ENCODE measurements at places on chromosomes 3 and 15.

- no peak for DNase-seq
Measured at GRCh38 chr15:98586066-98586465, 62.3 kb upstream of the IGF1R start.

DNA sequence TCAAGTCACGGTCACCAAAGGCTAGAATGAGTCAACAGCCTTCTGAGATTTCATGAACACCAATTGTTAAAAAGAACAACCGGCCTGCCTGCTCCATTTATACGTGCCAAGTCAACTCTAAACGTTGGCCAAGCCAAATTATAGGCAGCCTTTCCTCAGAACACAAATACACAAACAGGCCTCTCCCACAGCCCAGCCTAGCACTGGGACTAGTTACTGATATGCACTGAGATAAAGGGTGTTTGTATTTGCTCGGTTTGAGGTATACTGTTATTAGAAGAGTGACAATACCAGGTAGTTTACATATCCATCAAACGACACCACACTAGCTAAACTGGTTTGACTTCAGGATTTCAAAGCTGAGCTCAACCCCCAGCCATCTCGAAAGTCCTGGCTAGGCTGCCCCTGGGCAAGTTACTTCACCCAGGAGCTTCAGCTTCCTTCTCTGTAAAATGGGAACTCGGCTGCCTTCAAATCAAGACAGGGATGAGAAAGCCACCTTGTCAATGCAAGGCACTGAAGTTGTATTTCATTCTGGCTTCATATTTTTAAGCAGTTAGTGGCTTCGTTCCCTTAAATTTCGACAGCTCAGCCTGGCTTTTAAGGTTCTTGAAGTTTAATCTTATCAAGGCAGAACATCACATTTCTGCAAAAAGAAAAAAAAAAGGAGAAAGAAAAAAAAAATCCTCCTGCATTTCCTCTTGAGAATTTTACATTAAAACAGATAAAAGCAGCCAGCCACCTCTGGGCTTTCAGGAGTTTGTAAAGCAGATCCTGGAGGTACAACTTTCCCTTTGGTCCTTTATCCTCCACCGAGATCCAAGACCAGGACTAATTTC lies 4.0 kb downstream of the TLE3 start:
- peak; percentile 75 for DNase-seq

GRCh38 chr3:146326875-146327543 lies 76.1 kb upstream of the PLSCR4 start:
- DNase-seq, result peak; percentile 89

- DNase-seq, result no peak
Measured at GRCh38 chr3:13636874-13637273, 87.9 kb downstream of the FBLN2 start.

GRCh38 chr3:177065285-177066033 lies 131.8 kb downstream of the TBL1XR1 start:
- peak; percentile 34 for DNase-seq

DNA sequence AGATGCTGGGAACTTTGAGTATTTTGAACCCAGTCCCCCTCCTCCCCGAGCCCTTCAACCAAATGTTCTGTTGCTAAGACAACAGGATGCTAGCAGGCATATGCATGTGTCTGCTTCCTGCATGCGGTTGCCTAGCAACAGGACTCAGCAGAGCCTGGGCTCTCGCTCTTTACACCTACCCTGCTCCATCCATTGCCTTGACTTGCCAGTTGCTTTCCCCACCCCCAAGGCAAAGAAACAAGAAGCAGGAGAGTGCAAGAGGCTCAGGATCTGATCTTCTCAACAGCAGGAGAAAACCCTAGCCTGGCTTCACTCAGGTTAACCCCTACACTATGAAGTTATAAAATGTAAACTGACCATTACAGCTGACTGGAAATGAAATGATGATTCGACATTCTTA lies 393.0 kb downstream of the IGSF11 start:
- no peak for DNase-seq

- DNase-seq, result no peak
Measured at GRCh38 chr15:25055356-25056068, 100.7 kb downstream of the SNRPN start.

DNA sequence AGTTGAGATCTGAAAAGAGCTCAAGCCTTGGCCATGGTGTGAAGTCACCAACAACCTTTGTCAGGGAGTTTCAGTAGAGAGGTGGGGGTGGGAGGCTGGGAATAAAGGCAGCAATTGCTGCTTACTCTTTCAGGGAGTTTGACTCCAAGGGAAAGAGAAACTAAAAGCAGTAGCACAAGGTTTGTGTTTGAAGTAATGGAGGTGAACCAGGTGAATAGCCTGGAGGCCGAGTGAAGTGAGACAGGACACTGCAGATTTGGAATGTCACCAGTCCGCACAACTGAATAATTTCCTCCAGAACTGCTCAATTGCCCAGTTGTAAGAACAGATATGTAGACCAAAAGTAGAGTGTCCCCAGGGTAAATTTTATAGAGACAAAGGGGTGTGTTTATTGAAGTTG lies 44.1 kb downstream of the CD86 start:
- DNase-seq, result no peak

DNA sequence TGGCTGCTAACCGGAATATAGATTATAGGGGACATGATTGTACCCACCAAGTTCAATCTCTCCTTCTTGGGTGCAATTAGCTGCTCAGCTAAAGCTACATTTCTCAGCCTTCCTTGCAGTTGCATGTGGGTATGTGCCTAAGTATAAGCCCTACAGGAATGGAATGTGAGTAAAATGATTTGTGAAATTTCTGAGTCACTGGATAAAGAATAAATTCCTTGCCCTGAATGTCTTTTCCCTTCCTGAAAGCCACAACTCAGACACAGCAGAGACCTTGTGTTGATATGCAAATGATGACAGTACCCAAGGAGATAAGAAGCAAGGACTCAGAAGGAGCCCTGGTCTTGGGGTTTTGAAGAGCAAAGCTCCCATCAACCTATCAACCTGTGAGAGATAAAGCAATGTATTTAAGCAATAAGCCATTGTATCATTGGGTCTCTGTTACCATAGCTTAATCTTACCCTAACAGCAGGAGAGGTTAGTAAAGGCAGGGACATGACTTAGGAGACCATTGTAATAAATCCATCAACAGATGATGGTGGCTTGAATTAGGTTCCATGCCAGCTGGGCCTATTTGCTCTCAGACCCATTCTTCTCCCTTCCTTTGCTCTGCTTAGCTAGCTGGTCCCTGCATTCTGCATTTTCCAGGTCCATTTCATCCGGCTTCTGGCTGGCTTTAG lies 25.6 kb upstream of the ZNF280D start:
- peak; percentile 62 for DNase-seq

GRCh38 chr15:33279613-33280205 lies 31.1 kb upstream of the RYR3 start:
- DNase-seq, result peak; percentile 62

GRCh38 chr3:109442531-109442930 lies 105.2 kb upstream of the DPPA4 start:
- no peak for DNase-seq

GRCh38 chr3:134066158-134066541 lies 36.4 kb upstream of the SLCO2A1 start:
- no peak for DNase-seq

DNA sequence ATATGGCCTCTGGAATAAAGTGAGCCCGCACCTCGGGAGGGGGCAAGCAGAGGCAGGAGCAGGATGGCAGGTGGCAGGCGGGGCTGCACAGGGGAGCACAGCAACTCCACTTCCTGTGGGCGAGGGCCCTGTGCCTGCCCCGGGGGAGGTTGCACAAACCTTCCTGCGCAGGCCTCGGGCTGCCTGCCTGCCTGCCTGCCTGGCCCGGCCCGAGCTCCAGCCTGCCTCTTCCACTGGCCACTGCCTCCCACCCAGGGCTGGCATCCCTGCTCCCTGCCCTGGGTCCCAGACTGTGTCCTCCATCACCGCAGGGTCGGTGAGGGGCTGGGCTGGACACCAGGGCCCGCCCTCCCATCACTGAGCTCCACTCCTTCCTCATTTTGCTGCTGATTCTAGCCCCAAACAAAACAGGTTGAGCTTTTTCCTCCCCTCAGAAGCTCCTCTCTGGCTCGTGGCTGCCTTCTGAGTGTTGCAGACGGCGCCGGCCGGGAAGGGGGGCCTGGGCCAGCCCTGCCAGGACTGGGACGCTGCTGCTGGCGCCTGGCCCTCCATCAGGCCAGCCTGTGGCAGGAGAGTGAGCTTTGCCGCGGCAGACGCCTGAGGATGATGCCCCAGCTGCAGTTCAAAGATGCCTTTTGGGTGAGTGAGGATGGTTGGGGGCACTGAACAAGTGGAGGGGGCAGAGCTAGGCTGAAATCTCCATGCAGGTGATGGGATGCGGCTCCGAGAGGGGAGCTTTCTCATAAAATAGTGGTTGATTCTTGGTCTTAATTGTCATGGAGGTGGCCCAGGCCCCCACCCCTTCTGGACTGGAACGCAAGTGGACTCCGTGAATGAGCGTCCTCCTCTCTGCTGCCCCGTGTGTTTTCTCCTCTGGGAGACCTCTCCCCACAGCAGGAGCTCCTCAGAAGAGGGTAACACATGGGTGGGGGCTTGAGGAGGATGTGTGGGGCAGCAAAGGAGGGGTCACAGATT lies at the start of gene PSTPIP1:
Gene PSTPIP1, plus strand, starts transcription at position 156 of the 975 bp plus-strand sequence. Its CDS starts 448 bp downstream, at position 604.
- no peak for DNase-seq

DNA sequence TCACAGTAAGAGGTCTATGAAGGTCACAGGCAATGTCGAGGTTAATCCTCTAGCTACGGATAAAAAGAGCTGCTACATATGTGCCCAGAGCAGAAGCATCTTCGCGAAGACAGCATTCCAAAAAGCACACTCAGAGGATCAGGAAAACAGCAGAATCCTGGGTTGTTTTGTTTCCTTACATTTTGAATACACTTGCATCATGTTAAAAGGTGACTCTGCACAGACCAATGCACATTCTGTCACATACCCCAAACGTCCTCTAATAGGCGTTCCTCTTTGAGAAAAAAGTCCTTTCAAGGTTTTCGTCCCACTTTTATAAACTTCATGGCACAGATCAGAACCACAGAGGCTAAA lies 52.7 kb downstream of the VGLL4 start:
- peak; percentile 72 for DNase-seq

DNA sequence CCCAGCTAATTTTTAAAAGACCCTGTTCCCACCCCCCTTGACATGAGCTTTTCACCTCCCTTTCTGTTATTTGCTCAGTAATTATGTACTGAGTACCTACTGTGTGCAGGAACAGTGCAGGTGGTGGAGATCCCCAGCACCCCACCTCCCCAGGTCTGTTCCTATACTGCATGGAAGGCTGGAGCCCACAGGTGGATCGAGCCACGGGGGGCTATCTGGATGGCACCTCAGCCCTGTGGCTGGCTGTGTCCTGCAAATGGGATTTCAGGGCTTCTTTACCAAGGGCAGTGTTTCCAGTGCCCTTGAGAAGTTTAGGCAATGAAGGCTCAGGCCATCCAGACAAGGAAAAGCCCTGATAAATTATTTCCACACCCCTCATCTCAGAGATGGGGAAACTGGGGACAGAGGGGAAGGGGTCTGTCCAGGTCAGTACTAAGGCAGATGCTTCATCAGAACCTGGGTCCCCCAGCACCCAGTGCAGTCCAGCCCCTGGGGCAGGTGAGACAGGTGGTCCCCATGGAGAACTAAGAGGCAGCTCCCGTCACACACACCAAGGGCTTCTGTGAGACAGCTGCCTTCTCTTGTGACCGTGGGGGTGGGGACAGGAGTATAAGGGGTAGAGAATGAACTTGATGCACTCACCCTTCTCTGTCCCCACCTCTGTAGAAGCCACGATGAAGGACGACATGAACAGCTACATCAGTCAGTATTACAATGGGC lies 109.6 kb downstream of the ETFA start:
- DNase-seq, result no peak

DNA sequence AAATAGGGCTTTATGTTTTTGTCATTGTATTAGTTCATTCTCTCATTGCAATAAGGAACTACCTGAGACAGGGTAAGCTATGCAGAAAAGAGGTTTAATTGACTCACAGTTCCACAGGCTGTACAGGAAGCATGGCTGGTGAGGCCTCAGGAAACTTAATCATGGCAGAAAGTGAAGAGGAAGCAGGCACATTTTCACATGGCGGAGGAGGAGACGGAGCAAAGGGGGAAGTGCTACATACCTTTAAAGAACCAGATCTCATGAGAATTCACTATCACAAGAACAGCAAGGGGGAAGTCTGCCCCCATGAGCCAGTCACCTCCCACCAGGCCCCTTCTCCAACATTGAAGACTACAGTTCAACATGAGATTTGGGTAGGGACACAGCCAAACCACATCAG lies 25.6 kb downstream of the CEP63 start:
- DNase-seq, result no peak

- peak; percentile 52 for DNase-seq
Measured at GRCh38 chr15:66766282-66767230, 64.5 kb downstream of the SMAD6 start.

GRCh38 chr3:12395349-12396012 lies 88.8 kb upstream of the TSEN2 start:
- peak; percentile 20 for DNase-seq

DNA sequence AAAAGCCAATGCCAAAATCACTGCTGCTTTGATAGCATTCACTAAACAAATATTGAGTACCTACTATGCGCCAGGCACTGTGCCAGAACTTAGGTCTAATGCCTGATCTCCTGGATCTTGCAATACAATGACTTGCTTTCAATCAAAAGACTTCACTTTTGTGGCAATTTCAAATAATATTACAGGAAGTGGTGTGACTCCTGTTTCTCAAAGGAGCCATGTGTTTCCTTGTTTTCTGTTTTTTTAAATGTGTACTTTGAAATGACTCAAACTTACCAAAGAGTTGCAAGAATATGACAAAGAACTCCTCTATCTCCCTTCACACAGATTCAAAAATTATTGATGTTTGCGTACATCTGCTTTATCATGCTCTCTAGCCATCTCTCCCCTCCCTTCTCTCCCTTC lies 18.3 kb downstream of the OSBPL10 start:
- no peak for DNase-seq

- DNase-seq, result peak; percentile 15
Measured at GRCh38 chr3:70281663-70282062, 30.8 kb downstream of the MDFIC2 start.

GRCh38 chr15:52133510-52134220 lies 21.1 kb upstream of the BCL2L10 start:
- DNase-seq, result no peak

DNA sequence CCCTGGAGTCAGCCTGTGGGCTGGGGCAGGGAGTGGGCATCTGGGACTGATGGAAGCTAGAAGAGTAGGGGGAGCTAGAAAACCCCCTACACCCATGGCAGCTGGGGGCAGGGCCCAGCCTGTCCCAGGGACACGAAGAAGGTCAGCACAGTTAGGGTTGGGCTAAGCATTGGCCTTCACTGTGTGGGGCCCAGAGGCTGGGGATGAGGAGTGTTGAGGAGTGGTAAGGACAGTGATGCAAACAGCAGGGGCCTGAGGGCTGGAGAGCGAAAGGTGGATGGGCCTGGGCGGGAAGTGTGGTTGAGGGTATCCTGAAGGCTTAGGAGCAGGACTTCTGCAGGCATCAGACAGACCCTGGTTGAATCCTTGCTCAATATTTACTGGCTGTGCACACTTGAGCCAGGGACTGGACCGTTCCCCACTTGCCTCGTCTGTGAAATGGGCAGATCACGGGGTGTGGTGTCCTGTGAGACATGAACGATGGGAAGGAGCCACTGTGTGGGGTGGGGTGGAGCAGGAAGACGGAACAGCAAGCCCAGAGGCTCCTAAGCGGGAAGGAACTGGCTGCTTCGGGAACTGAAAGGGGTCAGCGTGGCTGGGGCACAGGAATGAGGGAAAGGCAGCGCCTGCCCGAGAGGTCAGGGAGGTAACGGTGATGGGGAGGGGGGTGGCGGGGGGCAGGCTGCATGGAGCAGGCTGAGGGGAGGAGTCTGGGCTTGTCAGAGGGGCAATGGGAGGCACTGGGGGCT lies 7.3 kb downstream of the PRKCD start:
- no peak for DNase-seq

Data from cardiac fibroblast (primary cell).